ENCODE measurements at places on chromosomes 1 and 21.
A peak's percentile ranks its signal among the peaks of the same experiment; 100 is the strongest.

DNA sequence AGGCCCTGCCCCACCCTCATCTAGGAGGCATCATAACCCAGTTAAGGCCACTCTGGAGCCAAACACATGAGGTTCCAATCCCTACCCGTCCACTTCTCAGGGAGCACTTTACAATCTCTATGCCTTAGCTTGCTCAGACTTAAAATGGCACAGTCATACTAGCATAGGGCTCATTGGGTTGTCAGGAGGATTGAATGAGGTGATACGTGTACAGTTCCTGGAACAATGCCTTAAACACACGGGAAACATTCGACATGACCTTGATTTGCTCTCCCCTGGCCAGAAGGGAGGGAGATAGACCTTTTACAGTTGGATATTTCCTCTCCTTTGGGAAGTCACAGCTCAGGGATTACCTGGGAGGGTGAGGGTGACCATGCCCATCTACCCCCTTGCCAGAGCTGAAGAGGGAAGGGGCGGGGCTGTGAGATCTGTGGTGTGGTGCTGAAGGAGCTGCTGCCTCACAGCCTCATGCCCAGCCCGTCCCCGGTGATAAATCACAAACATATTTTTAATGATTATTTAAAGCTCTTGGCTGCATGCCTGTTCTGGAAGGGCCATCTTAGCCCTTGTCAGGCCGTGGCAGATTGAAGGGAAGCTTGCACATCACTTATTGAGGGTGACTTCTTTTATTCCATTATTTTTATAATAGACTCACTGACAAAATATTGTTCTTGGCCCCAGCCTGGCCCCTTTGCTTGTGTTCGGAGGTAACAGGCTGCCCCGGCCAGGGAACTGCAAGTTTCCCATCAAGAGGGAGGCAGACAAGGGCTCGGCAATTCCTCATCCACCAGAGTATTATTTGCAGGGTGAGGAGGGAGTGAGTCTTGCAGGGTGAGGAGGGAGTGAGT is 83.4 kb downstream of the FOXD2 start:
- DNase-seq, result no peak

DNA sequence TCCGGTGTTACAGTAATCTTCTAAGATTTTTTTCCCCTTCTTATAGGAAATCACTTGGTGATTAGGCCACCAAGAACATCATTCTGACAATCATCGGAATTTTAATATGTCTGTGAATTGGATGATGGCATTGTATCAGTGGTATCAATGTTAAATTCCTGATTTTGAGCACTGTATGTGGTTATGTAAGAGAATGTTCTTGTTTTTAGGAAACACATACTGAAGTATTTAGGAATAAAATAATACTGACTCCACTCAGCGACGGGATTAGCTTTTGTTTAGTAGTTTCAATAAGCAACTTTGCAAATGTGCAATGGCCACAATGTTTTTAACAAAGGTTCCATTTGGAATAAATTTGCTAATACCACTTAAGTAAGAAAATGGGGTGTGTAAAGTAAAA is 30.6 kb downstream of the COL6A1 start:
- no peak for DNase-seq

GRCh38 chr1:85628791-85629531 is 48.4 kb downstream of the CCN1 start:
- DNase-seq, result no peak

- DNase-seq, result no peak
Measured at GRCh38 chr1:162717548-162718184, 72.8 kb upstream of the HSD17B7 start.

DNA sequence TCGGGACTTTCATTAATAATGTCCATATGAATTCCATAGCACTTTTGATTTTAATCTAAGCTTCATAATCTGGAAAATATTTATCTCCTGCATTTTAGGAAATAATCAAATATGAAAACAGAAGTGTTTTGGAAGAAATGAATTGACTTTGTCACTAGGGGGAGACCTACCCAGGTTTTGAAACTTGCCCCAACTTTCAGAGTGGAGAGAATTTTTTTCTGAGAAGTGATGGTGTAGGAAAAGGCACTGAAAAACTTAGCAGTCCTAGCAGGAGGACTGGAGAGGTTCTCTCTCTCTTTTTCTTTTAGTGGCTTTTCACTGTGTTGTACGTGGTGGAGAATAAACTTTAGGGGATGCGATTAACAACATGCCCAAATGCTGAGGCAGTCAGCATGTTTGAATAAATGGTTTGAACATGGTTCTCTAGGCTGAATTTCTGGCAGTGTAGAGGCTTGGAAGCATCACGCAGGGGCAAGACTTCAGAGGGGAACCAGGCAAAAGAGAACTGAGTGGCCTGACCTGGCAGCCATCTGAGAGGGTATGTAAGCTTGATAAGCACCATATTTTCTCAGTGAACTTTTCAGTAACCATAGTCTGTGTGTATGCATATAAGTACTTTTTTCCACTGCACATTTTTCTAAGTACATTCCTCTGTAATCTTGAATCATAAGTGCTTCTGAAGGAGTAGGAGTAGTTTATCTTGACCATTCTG is 68.3 kb upstream of the NEK7 start:
- no peak for DNase-seq

DNA sequence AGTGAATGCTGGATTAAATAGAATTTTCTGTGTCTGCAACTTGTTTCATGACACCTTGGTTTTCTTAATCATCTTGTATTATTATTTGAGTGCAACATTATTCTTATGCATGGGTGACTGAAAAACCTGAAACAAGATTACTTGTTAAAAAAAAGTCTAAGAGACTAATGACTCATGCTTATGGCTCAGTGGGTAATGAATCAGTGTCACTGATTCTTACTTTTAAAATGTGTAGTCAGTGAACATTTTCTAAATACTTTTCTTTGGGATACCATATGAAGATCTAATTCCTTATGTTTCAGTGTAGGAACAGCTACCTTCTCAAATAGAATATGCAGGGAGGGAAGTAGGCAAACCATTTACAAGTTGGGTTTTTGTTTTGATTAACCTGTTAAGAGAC is 65.5 kb downstream of the PRKAA2 start:
- DNase-seq, result no peak

DNA sequence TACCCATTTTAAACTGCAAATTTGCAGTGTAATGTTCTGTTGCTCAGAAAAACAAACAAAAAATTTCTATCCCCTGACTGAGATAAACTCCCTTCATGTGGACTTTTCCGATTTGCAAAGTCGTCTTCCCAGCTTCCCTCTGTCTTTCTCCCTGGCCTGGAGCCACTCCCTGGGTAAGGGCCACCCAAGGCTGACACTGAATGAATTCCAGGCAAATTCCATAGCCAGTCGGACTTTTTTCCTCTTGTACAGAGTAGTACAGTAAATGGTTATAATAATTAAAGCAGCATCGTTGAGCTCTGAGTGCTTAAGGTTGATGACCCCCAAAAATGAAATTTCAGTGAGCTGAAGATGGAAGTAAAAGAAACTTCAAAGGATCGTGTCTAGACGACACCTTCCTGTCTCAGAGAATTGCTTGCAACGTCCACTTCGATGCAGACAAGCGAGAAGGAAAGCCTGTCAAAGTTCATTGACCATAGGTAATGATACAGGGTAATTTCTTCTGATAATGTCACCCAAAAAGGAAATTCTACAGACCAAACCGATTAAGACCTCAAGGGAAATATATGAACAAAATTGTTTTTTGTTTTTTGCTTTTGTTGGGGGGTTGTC is 33.6 kb upstream of the LHX8 start:
- DNase-seq, result no peak

GRCh38 chr1:215807911-215808436 is 240.9 kb downstream of the KCTD3 start:
- no peak for DNase-seq

GRCh38 chr1:24111996-24112779 is at the start of gene MYOM3:
TSS of gene MYOM3 (minus strand) at chr1:24112135. CDS start at chr1:24108636, 3,499 bp downstream.
- peak; percentile 60 for DNase-seq

DNA sequence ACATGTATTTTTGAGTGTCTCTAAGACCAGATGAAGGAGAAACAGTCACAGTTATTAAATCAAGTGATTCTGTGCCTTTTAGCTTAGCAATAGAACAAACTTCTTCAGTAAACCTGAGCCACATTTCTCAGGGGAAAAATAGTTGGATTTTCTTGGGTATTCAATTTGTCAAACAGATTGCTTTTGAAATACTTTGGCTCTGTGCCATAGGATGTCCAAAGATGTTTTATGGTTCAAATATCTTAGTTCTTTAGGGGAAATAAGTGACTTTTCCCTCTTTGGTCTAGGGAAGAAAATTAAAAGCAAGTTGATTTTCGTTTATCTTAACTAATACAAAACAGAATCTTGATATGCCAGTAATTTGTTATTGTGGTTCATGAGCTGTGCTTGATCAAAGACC is 125.9 kb downstream of the ATP5PO start:
- DNase-seq, result no peak

DNA sequence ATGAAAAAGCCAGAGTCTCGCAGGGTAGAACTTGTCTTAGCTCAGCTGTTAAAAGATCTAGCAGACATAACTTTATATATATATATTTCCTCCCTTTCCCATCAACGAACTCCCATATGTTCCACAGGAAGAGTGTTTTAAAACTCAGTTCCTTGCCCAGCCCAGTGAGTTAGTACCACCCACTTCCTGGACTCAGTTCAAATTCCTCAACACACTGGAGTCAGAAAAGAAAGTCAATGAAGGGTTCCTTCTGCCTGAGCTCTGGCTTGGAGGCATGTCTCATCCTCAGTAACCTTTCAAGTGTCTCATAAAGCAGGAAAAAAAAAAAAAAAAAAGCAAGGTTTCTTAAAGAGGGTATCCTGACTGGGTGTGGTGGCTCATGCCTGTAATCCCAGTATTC is 15.6 kb downstream of the TPM3 start:
- no peak for DNase-seq

- DNase-seq, result no peak
Measured at GRCh38 chr21:17402937-17403336, 109.9 kb upstream of the CXADR start.

GRCh38 chr1:53847980-53848379 is 9.9 kb upstream of the NDC1 start:
- no peak for DNase-seq

DNA sequence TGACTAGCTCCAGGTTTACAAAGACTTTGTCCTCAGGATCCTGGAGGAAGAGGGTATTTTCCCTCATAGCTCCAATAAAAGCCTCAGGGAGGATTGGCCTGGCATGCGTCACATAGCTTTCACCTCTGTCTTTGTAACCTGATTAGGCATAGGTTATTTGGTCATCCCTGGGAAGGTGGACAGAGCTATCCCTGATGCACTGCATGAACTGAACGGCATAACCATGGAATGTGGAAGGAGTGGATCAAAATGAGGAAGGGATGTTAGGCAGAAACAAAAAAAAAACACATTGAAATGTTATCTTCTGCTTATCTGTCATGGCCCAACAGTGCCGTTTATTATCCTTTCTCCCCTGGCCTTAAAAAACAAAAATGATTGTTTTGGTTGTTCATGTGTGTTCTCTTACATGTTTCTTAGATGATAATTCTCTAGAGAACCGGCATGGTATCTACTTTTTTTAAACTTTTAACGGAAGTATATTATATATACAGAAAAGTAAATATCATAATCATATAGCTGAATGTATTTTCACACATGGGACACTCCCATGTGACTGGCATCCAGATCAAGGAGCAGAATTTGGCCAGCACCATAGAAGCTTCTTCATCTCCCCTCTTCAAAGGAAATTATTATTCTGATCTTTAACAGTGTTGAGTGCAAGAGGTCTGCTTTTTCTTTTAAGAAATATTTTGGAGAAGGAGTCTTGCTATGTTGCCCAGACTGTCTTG is 85.3 kb downstream of the RPS6KC1 start:
- no peak for DNase-seq

Data from dorsolateral prefrontal cortex (tissue), 122 donors.